H4 (cell line): ENCODE measurements at places on chromosomes 3 and 15. TPM values are rescaled to one million over a fixed set of nuclear protein-coding genes. Genes with fewer than 3 reads are reported as not detected.

- DNase-seq: no peak
Observed at GRCh38 chr15:66599536-66600239, 33.9 kb upstream of the LCTL start.

DNA sequence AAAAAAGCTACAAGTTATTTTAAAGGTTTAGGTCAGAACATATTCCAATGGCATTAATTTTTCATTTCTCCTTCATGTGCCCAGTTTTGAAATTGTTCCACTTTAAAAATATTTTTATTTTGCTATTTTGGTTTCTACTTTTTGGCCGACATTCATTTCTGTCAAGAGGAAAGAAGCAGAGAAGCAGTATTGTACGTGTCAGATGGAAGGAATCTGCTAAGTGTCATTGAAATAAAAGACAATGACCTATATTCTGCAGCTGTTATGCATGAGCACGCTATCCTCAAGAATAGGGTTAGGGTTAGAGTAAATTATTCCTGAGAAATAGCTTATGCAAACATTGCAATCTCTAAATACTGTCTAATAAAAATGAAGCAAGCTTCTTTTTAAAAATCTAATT lies 941.7 kb downstream of the TUSC7 start:
- DNase-seq: no peak

GRCh38 chr3:30315447-30315846 lies 291.0 kb upstream of the TGFBR2 start:
- no peak for DNase-seq

- peak; percentile 90 for DNase-seq
Observed at GRCh38 chr3:129195731-129196256, 12.1 kb upstream of the CNBP start.

- DNase-seq: no peak
Observed at GRCh38 chr3:8458238-8458661, 43.4 kb upstream of the LMCD1 start.

DNA sequence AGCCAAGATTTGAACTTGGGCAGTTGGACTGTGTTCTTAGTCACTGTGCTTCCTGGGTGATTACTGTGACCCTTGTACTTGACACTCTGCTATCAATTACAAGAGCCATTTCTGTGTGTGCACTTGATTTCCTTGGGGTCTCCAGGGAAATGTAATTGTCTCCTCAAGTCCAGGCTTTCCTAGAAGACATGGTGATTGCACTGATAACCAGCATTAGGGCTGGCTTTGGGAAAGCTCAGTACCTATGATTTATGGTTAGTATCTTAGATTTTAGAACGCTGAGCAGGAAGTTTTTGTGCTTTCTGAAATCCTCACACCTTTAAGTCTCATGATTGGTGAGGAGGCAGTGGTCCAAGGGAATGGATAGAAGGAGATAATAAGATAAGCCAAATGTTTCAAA lies 1.6 kb upstream of the CLDN11 start:
- DNase-seq: no peak

Gene ZDHHC3
- 30.1 and 46.8 TPM in 2 replicates for total RNA-seq

Gene MESP2
- not detected in 2 replicates for total RNA-seq

GRCh38 chr3:78873641-78874040 lies 894.2 kb downstream of the ROBO1 start:
- DNase-seq: no peak

DNA sequence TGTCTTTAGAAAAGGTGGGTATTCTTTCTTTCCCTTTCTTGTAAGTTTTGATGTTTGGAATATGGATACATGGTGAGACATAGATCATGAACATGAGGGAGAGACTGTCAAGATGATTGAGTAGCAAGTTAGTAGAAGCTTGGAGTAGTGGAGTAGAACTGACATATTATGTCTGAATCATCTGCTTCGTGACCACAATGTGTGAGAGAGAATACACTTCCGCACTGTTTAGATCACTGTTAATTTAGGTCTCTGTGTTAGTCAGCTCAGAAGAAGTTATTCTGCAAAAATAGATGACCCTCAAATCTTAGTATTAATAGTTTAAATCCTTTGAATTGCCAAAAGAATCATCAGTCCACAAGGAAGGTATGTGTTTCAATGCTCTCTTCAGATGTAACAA lies 151.0 kb downstream of the OXSM start:
- no peak for DNase-seq

DNA sequence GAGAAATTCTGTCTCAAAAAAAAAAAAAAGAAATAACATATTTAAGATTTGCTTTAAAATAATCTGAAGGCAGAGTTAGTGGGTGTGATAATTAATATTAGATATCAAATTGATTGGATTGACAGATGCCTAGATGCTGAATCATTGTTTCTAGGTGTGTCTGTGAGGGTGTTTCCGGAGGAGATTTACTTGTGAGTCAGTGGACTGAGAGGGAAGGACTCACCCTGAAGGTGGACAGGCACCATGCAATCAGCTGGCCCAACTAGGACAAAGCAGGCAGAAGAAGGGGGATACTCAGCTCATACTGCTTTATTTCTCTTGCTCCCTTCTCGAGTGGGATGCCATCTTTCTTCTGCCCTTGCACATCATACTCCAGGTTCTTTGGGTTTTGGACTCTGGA lies 16.7 kb upstream of the RPL24 start:
- DNase-seq: no peak

DNA sequence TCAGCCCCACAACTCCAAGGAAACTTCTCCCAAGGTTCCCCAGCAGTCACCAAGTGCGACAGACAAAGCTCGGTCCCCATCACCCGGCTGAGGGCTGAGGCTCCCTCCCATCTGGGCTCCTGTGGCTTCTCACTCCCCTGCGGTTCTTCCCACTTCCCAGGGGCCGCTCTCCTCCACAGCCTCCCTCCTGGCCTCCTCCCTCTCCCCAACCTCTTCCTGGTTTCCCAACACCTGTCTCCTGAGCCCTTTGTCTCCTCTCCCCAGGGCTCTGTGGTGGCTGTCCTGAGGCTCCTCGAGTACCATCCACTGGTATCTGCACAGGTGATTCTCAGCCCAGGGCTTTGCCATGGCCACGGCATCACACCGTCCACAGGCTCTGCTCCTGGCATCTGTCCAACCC lies 113.2 kb upstream of the NSMCE3 start:
- no peak for DNase-seq

Gene GOLGA8J
- not detected in 2 replicates for total RNA-seq

Gene SLC35G2
- 6.3 and 8.0 TPM in 2 replicates for total RNA-seq

Gene TMOD2
- 0.64 and 7.1 TPM in 2 replicates for total RNA-seq

DNA sequence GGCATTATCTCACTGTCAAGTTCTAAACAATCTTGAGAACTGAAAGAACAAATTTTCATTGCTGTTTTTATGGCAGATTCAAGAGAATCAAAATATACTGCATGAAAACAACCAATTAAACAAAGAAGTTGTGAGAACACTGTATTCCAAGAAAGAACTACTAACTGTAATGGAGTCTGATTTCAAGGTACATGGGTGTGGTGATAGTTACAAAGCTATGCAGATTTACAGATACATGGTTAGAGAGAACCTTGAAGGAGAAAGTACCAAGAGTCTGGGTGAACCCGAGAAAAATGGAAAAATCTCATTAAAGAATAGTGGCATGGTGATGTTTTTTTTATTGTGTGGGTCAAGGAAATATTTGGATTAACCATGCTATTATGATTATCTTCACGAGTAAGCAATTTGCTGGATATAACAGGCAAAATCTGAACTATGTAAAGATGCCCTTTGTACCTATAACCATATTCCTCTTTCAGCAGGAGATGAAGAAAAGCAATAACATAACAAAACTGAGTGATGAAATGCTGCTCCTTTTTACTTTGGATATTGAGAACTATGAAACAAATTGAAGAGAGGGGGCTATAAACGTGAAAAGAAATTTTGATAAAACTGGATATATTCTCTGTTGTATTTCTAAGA lies 100.4 kb downstream of the PLSCR2 start:
- DNase-seq: no peak

DNA sequence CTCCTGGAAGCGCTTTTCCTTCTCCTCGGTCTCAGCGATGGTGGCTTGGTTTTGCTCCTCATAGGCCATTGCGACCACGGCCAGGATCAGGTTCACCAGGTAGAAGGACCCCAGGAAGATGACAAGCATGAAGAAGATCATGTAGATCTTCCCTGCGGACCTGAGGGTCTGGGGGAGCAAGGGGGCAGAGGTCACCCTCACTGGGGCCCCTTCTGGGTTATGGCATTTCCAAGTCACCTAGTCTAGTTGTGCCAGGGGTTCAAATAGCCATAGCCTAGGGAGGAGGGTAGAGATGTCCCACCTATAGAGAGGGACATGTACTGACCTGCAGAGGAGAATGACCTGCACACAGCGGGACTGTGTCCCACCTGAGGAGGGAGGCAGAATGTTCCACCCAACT lies 43.5 kb downstream of the SCN5A start:
- DNase-seq: no peak

Gene SERPINI2
- 0.12 TPM in 1 of 2 replicates, not detected in the other for total RNA-seq

Gene SPATA12
- 0.14 TPM in 1 of 2 replicates, not detected in the other for total RNA-seq

- no peak for DNase-seq
Observed at GRCh38 chr3:28326458-28326926, 22.0 kb upstream of the ZCWPW2 start.

GRCh38 chr15:96356494-96357455 lies 26.3 kb downstream of the NR2F2 start:
- peak; percentile 72 for DNase-seq

Gene ALS2CL
- total RNA-seq: 0.25 and 0.39 TPM in 2 replicates

Gene FSIP1
- total RNA-seq: 1.0 and 1.3 TPM in 2 replicates

DNA sequence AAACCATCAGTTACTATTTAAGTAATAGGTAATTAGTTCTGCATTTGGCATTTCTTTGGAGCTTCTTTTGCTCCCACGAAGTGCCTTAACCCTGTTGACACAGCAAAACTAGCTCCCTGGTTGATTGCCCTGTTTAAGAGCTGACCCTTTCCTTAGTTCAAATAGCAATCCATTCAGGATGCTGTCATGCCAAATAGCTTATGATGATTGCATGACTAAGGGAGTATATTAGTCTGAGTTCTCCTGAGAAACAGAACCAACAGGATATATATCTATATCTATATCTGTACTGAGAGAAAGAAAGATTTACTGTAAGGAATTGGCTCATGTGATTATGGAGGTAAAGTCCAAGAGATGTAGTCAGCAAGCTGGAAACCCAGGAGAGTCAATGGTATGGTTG lies 50.3 kb upstream of the SPRED1 start:
- DNase-seq: no peak

Gene UBAP1L
- total RNA-seq: 0.06 TPM in 1 of 2 replicates, not detected in the other

- no peak for DNase-seq
Observed at GRCh38 chr15:100256970-100257650, 84.7 kb downstream of the ADAMTS17 start.

Gene MORC1
- total RNA-seq: 0.04 and 0.10 TPM in 2 replicates

Gene SLC38A3
- total RNA-seq: not detected in 2 replicates

Gene GOLGA6A
- not detected in 2 replicates for total RNA-seq

DNA sequence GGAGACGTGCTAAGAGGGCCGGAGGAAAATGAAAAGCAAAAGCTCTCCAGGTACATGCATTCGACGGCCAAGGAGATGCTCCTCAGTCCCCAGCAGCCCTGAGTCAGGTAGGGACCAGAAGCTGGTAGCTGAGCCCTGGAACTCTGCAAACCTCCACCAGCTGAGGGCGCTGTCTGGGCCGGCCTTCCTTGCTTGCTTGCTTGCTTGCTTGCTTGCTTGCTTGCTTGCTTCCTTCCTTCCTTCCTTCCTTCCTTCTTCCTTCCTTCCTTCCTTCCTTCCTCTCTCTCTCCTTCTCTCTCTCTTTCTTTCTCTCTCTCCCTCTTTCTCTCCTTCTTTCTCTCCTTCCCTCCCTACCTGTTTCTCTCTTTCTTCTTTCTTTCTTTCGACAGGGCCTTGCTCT lies 94.6 kb upstream of the RASGRF1 start:
- DNase-seq: peak; percentile 25
